Progenitor cell of endocrine pancreas (in vitro differentiated cells): ENCODE measurements at places on chromosomes 2 and 18. TPM values are rescaled to one million over a fixed set of nuclear protein-coding genes. Genes with fewer than 3 reads are reported as not detected.
A peak's percentile ranks its signal among the peaks of the same experiment; 100 is the strongest.

Gene AQP12B
- not detected in 2 replicates for total RNA-seq

DNA sequence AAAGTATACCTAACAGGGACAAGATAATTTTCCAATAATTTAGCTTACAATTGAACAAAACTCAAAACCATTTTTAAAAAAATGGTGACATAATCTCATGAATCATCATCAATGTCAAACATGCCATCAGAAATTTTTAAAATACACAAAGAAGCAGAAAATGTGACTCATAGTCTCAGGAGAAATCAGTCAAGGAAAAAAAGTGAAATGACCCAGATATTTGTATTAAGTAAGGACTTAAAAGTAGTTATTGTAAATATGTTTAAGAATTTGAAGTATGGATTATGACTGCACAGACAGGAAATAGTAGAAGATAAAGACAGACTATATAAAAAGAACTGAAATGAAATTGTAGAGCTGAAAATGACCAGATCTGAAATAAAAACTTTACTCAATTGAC is 473.9 kb upstream of the SYT4 start:
- no peak for DNase-seq

DNA sequence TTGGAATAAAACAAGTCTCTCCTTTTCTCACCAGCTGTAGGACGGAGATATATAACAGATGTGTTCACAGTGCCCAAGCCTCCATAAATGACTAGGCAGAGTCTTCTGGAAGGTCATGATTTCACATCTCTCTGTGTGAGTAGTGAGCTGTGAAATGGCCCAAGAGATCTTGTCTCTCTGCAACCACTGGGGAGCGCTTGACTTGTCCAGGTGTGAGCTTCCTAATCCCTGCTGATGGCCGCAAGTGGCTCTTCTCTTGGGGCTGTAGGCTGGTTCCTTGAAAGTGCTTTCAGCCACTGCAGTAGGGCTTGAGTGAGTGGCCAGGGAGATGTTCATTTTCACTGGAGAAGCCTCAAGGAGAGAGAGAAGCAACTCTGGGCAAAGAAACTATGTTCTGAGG is 38.1 kb upstream of the OTOS start:
- DNase-seq: no peak

DNA sequence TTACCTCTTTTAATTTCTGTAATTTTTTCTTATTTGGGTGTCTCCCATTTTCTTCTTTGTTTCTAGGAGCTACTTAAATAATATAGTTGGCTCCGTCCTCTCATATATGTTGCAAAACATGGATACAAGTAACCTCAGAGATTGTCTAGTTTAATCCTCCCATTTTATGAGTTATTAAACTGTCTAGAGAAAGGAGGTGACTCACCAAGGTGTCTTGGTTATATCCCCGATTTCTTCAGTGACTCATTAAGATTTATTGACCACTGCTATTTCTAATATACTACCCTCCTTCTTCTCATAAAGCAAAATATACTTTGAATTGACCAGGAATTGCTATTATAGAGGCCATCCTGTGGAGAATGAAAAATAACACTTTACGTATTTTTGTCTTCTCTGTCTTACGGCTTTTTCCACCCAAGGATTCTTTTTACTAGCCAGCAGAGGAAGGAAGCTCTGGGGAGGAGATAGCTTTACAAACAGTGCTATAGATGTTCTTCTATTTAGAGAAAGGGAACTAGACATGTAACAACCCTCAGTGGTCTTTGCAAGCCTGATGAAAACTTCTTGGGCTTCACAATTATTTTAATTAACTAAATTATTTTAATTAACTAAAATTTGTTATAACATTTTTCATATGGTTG is 300.4 kb upstream of the TNP1 start:
- DNase-seq: no peak

DNA sequence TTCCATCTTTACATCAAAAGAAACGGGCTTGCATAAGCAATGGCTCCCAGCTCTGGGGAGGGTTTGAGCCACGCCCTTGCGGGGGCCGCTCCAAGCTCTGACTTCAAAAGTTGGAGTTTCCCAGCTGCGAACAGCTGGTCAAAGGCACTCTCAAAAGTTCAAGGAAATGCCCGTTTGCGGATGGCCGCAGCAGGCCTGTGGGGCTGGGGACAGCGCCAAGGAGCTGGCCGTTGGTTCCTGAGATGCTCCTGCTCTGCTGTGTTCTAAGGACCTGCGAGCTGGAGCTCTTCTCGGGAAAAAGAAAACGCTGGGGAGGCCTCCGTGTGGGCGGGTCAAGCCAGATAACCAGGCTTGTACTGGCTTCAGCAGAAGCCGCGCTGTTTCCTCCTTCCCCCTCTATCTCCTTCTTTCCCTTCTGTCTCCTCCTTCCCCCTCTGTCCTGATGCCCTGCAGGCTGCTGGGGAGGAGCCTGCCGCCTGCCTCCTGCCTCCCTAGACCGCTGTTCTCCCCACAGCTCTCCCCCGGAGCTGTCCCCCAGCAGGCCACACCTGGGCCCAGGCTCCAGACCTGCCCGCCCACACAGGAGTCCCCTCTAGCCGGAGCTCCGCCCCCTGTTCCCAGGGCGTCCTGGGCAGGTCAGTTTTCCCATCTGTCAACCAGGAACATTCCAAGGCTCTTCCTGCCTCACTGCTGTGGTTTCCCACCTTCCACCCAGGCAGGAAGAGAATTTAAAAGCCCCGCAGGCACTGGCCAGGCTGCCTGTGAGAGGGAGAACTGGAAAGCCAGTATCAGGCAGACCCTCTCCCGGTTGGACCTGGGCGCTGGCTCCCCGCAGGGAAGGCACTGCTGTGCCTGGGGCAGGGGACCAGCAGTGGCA is 14.1 kb downstream of the KLF11 start:
- peak; percentile 51 for DNase-seq

Gene TGIF1
- 111 and 112 TPM in 2 replicates for total RNA-seq

GRCh38 chr2:198452327-198452726 is 647.9 kb downstream of the PLCL1 start:
- no peak for DNase-seq

DNA sequence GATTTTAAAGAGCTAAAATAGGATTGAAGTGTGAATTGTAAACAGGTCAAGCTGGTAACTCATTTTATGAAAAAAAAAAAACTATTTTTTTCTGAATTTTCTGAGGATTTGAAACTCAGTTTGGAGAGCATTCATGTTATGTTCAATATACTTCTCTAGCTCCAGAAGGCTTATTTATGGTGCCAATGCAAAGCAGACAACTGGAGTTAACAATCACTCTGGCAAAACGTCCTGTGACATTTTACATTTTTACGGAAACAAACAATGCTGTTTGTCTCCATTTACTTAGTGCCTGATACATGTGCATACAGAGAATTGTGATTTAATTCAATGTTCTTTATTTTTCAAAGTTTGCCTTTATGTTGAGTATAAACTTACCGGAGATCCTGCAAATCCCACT is 96.0 kb downstream of the COL5A2 start:
- DNase-seq: no peak

GRCh38 chr18:24964216-24964615 is 387.8 kb downstream of the ZNF521 start:
- DNase-seq: no peak
